ENCODE measurements at places on chromosomes 13 and 19. TPM values are rescaled to one million over a fixed set of nuclear protein-coding genes. Genes with fewer than 3 reads are reported as not detected.

- H3K4me3 ChIP-seq: no peak overlapping the region
- DNase-seq: no peak
- no peaks in the 10 kb centered on the region for H3K4me1 ChIP-seq
Measured at GRCh38 chr13:45909089-45909488, 57.5 kb upstream of the SIAH3 start.

GRCh38 chr19:50565984-50566903, 2.0 kb downstream of the LRRC4B start:
- H3K4me1 ChIP-seq: no peaks in the 10 kb centered on the region
- no peak for DNase-seq
- no peaks in the 10 kb centered on the region for H3K36me3 ChIP-seq
- no peak overlapping the region for H3K27ac ChIP-seq

Gene ERFL
- total RNA-seq: 1.7 TPM

GRCh38 chr13:110506859-110507566, 54.5 kb downstream of the RAB20 start:
- peak overlapping the region; percentile 94 for H3K27ac ChIP-seq
- peaks cover 5% of the 10 kb centered on the region for H3K4me1 ChIP-seq
- DNase-seq: no peak
- no peaks in the 10 kb centered on the region for H3K27me3 ChIP-seq
- no peak overlapping the region for H3K4me3 ChIP-seq

DNA sequence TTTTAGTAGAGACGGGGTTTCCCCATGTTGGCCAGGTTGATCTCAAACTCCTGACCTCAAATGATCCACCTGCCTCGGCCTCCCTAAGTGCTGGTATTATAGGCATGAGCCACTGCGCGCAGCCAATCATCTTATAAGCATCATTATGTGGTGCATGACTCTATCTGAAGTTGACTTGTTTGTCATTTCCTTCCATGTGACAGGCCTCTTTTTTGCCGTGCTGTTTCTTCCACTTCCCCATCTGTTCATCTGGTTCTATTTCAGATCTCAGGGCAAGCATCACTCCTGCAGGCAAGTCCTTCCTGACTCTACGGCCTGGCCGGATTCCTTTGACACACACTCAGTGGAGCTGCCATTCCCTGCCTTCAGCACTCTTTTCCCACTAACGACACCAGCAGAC, 15.2 kb downstream of the COL5A3 start:
- no peak overlapping the region for H3K4me3 ChIP-seq
- H3K36me3 ChIP-seq: no peaks in the 10 kb centered on the region
- no peaks in the 10 kb centered on the region for H3K4me1 ChIP-seq
- no peak for DNase-seq
- no peak overlapping the region for H3K27ac ChIP-seq
- H3K27me3 ChIP-seq: no peaks in the 10 kb centered on the region

Gene PGLYRP2
- not detected for total RNA-seq

All from Peyer's patch (tissue), 4 donors.